DMS79 treated with DMSO at 0.1 percent for 48 hours (cell line): ENCODE measurements at places on chromosomes 2 and 18.
A peak's percentile ranks its signal among the peaks of the same experiment; 100 is the strongest.

DNA sequence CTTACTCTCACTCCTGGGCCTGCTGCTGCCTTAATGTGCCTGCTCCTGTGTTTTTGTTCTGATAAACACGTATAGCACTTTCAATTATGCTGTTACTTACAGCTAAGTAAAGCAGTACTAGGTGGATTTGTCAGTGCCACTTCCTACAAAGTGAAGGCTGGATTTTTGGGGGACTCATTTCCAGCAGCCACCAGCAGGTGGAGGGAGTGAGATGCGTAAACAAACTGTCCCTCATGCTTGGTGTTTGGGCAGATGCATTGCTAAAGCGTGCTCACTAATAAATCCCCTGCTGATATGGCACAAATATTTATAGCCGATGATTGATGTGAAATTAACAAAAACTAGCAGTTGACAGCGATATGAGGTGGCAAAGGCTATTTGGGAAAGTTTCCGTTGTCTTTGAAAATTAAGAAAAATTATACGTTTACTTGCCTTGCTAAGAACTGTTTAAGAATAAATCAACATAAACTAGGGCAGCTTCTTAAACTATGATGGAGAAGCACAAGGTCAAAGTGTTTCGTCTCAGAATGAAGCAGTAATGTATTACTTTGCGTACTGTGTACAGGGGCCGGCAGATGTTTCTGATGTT lies 101.7 kb downstream of the AGAP1 start:
- peak; percentile 64 for DNase-seq

- DNase-seq, result no peak
Observed at GRCh38 chr2:108171657-108172056, 68.1 kb upstream of the SULT1C3 start.

GRCh38 chr18:41482501-41482900 lies 472.5 kb upstream of the PIK3C3 start:
- DNase-seq, result no peak

DNA sequence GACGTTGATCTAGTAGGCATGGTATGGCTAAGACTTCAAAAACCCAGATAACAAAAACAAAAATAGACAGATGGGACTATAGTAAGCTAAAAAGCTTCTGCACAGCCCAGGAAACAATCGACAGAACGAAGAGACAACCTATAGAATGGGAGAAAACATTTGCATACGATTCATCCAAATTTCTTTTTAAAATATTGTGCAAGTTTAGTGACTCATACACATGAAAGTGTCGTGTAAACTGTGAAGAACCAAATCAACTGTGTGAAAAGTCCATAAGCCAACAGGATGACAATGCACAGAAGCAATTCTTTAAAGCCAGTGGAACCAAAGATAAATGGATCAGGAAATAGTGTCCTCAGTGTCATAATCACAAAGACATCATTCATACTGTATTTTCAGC lies 671.1 kb downstream of the RNF144A start:
- DNase-seq, result no peak

GRCh38 chr2:173831312-173832229 lies 133.6 kb downstream of the SP3 start:
- DNase-seq, result no peak

GRCh38 chr2:109457366-109457765 lies 156.4 kb downstream of the SEPTIN10 start:
- no peak for DNase-seq

DNA sequence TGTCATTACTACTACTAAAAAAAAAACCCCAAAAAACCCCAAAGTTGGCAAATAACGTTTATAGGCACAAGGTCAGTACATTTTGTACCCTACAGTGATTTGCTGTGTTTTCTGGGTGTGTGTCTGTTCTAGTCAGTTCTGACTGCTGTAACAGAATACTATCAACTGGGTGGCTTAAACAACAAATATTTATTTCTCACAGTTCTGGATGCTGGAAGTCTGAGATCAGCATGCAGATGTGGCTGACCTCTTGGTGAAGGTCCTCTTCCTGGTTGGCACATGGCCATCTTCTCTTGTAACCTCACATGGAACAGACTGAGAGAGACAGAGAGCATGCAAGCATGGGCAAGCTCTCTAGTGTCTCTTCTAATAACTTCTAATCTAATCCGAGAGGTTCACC lies 103.1 kb downstream of the CERS6 start:
- peak; percentile 28 for DNase-seq

DNA sequence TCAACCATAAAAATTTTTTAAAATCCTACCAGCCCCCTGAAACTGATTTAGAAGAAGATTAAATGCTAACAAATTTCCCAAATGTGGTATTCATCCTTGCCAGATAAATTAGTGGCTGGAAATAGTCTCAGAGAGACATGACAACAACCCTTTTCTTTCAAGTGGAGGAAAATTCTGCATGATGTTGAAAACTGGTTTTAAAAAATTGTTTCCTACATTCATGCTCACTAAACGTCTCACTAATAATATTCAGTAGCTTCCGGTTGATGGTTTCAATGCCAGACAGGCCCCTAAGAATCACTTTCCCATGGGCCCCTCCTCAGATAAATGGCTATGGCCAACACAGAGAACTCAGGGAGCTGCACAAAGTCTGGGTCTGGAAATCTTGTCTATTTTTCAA lies 43.2 kb downstream of the NCKAP5 start:
- no peak for DNase-seq

- DNase-seq, result no peak
Observed at GRCh38 chr18:493986-494983, 6.2 kb downstream of the COLEC12 start.

GRCh38 chr2:141068053-141068682 lies 1062.6 kb downstream of the LRP1B start:
- no peak for DNase-seq

DNA sequence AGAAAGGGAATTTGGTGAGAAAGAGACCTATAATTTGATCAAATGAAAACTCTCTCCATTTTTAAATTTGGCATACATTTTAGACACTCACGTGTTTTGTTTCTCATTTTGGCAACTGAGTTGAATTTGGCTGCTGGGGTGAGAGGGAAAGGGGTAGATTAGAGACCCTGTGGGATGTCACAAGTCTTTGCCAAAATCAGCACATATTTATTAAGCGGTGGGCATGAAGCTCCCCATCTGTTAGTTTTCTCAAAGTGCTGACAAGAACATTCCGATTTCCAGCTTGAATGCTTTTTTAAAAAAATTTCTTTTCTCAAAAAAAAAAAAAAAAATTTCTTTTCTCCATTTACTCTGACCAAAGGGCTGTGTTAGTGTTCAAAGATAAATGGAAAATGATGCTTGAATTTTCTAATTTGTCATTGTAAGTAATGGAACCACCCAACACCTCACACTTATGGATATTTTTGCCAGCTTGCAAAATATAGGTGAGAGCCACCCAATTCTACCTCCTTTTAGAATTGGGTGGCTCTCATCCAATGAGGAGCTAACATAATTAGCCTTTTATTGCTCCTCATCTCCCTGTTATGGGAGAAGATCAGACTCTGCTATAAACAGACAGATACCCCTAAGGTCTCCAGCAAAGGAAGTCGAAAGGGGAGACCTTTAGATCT lies 222.9 kb upstream of the FN1 start:
- DNase-seq, result no peak

DNA sequence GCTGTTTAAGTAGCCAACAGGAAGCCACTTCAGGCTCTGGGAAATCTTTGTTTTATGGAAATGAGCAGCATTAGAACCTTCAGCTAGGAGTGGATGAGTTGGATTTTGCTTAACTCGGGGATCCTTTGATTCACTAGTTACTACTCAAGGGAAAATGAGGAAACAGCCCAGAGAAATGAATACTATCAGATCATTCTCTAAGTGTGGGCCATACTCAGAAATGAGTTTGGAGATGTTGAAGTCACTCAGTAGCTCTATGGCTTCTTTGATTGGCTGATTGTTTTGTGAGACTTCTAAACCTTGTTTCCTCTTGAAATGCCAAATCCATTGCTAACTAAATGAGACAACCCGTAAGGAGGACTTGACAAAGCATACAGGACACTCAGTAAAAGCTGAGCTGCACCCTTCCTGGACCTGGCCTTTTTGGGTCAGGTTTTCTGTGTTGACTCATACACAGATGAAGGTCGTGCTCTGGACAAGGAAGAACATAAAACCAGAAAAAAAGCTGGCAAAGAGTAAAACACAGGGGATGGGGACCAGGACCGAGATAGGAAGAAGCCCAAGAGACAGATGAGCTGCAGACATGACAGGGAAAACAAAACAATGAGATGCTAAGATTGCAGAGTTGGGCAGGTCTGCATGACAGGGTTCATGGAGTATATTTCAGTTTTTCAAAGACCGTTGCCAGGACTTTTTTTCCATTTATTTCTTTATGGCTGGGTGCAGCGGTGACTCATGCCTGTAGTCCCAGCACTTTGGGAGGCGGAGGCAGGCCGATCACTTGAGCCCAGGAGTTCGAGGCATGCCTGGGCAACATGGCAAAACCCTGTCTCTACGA lies 41.6 kb downstream of the INO80C start:
- DNase-seq, result no peak

GRCh38 chr2:132911726-132912724 lies 242.0 kb upstream of the LYPD1 start:
- DNase-seq, result no peak

- DNase-seq, result no peak
Observed at GRCh38 chr2:200786826-200787225, 24.9 kb upstream of the BZW1 start.

- DNase-seq, result no peak
Observed at GRCh38 chr2:39304729-39305128, 61.0 kb upstream of the CDKL4 start.
